ENCODE measurements at places on chromosomes 2 and 18. TPM values are rescaled to one million over a fixed set of nuclear protein-coding genes. Genes with fewer than 3 reads are reported as not detected.

Gene TSPYL6
- not detected for total RNA-seq

Gene CTLA4
- not detected for total RNA-seq

Gene CFAP65
- not detected for total RNA-seq

Gene MTIF2
- total RNA-seq: 60.7 TPM

Gene CKAP2L
- 21.6 TPM for total RNA-seq

Gene IL36RN
- total RNA-seq: not detected

Gene QPCT
- not detected for total RNA-seq

Gene CNDP1
- not detected for total RNA-seq

Gene XRCC5
- 159 TPM for total RNA-seq

Gene HS1BP3
- total RNA-seq: 25.1 TPM

Gene CERKL
- 0.23 TPM for total RNA-seq

Gene DCDC2C
- not detected for total RNA-seq

Gene KCNF1
- total RNA-seq: not detected

Gene ZDBF2
- total RNA-seq: 21.3 TPM

Gene FABP1
- total RNA-seq: not detected

Gene TUBA3E
- total RNA-seq: not detected

Gene CYP1B1
- total RNA-seq: 53.3 TPM

Gene TCF7L1
- total RNA-seq: 1.1 TPM

Gene IL36G
- not detected for total RNA-seq

Gene NPPC
- total RNA-seq: not detected

Gene ANKRD30B
- total RNA-seq: not detected

Gene FEV
- total RNA-seq: not detected

Gene CD207
- total RNA-seq: not detected

Gene TFPI
- total RNA-seq: 71.1 TPM

Gene ACTR1B
- 63.7 TPM for total RNA-seq

Gene ETAA1
- 11.7 TPM for total RNA-seq

Gene OSGEPL1
- 3.7 TPM for total RNA-seq

Gene PFN4
- 2.6 TPM for total RNA-seq

Gene RNF149
- 34.8 TPM for total RNA-seq

Gene FTCDNL1
- 2.5 TPM for total RNA-seq

Gene POU3F3
- total RNA-seq: not detected
